ENCODE measurements at places on chromosomes 6 and 20.

DNA sequence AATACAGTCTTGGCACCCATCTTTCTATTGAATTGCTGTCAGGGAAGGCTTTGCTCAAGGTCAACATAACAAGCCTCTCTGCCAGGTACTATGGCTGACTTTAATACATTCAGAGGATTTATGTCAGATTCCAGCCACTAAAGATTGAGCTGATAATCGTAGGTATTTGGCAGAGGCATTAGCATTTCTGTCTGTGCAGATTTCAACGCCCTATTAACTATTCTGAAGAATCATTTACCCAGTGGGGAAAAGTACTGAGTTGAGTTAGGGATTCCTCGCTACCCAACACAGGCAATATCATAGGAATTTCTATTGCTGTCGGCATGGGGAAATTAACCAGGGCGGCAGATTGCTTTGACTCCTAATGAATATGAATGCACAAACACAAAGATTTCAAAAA lies 233.7 kb upstream of the SPTLC3 start:
- DNase-seq = no peak

GRCh38 chr6:52881996-52882841 lies 27.3 kb downstream of the GSTA3 start:
- peak; percentile 78 for DNase-seq

DNA sequence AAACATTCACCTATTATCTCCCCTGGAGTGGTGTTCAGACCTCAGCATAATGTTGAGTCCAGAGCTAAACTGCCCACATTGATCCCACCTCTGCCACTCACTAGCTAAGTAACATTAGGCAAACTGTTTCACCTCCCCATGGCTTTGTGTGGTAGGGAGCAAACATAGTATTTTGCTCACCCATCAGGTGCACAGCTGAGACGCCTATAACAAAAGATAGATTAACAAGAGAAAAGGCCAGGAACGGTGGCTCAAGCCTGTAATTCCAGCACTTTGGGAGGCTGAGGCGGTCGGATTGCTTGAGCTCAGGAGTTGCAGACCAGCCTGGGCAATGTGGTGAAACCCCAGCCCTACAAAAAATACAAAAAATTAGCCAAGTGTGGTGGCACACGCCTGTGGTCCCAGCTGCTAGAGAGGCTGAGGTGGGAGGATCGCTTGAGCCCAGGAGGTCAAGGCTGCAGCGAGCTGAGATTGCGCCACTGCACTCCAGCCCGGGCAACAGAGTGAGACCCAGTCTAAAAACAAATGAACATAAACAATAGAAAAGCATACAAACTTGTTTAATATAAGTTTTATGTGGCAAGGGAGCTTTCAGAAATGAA lies 91.6 kb downstream of the MAP3K7 start:
- no peak for DNase-seq

GRCh38 chr6:43547222-43547621 lies 28.6 kb downstream of the XPO5 start:
- no peak for DNase-seq

All from activated naive CD4-positive, alpha-beta T cell treated with anti-CD3 and anti-CD28 coated beads, Interleukin-2, amount 10 ng/mL, durations not matched to agents 7 days and 5 days (primary cell).